AG04450 (cell line): ENCODE measurements at places on chromosomes 11 and 22. TPM values are rescaled to one million over a fixed set of nuclear protein-coding genes. Genes with fewer than 3 reads are reported as not detected.

GRCh38 chr11:68954836-68955606 lies 25.8 kb downstream of the MRGPRD start:
- no peak for DNase-seq

DNA sequence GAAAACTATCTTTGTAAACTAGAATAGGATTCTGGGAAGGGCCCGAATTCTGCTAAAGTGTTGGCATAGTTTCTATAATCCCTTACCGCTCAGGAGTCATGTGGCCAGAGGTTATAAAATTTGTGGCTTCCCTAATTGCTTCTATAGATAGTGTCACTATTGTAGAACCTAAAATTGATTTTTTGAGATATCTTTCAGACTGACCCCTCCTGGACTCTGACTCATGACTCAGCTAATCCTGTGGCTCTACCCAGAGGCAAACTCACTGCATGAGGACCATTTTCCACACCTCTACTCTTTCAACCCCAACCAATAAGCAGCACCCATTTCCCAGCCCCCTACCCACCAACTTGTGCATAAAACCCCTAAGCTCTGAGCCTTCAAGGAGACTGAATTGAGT lies 61.8 kb upstream of the PRSS23 start:
- DNase-seq: no peak

- no peak for DNase-seq
Measured at GRCh38 chr22:30047364-30047738, 32.9 kb upstream of the HORMAD2 start.

DNA sequence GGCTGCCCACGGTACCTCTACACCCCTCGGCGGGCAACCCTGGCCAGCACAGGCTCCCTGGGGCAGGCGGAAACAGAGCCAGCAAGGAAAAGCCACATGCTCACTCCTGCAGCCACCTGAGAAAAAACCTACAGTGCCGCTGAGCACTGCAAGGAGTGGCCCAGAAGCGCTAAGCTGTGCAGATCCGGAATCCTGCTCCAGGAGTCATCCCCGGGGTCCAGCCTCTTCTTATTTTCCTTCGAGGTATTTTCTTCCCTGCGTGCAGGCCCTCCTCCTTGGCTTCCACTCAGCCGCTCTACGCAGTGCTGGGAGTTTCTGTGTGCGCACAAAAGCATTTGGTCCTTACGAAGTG lies 81.0 kb downstream of the TRMU start:
- no peak for DNase-seq

BDNF gene
- 72.0 and 85.6 TPM in 2 replicates for polyA plus RNA-seq

HEPHL1 gene
- 0.02 and 0.04 TPM in 2 replicates for polyA plus RNA-seq
